Kidney (tissue), 22 donors: ENCODE measurements at places on chromosomes 3 and 15. TPM values are rescaled to one million over a fixed set of nuclear protein-coding genes. Genes with fewer than 3 reads are reported as not detected.
A peak's percentile ranks its signal among the peaks of the same experiment; 100 is the strongest.

HGD gene
- 72.0 TPM for total RNA-seq

TLNRD1 gene
- total RNA-seq = 16.7 TPM

DNA sequence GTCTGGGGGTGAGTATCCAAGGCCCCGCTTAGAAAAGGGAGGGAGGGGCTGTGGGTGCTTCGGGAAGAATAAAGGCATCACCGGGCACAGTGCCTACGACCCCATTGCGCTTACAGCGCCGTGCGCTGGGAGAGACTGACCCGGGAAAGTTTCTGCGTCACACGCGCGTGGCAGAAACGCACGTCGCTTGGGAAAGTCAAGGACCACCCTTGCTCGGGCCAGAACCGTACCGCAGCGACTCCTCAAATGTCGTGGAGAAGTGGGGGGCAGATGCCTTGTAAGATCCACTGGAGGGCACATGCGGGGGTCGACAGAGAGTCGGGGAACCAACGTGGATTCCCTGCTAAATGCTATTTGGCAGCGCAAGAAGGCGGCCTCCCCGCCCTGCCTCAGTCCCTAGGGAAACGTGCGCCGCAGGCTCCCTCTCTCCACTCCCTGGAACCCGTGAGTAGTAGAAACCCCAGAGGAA is 2.4 kb downstream of the ADAMTS9 start:
- peak; percentile 69 for DNase-seq

GRCh38 chr3:3664935-3665334 is 134.3 kb upstream of the LRRN1 start:
- no peak for DNase-seq

- no peak for DNase-seq
These were observed 46.7 kb upstream of the PYDC2 start for GRCh38 chr3:191414286-191414685.

- no peak for DNase-seq
These were observed 526.9 kb downstream of the PYDC2 start for GRCh38 chr3:191987831-191988350.

- DNase-seq = no peak
These were observed 215.9 kb upstream of the LRRC3B start for GRCh38 chr3:26406636-26407035.

DNA sequence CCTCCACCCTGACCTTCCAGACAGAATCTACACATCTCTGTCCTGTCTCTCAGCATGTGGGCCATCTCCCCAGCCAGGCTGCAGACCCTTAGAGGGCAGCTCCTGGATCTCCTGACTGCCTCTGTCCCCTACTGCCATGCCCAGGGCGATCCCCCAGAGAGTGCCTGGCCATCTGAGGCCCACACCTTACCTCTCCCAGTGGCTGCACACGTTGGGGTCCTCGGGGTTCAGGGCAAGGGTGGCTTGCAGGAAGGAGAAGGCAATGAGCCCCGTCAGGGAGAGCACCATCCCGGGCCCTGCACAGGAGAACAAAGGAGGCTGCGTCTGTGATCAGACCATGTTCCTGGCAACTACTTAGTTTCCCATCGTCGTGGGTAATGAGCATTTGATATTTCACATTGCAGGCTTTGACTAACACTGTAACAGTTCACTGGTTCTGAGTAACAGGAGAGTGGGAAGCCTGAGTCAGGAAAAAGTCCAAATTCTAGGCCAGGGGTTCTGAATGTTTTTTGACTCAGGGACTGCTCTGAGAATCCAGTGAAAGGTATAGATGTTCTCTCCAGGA is 125.4 kb downstream of the MEGF11 start:
- no peak for DNase-seq

- no peak for DNase-seq
These were observed 36.4 kb upstream of the GYG1 start for GRCh38 chr3:148954981-148955380.

DNA sequence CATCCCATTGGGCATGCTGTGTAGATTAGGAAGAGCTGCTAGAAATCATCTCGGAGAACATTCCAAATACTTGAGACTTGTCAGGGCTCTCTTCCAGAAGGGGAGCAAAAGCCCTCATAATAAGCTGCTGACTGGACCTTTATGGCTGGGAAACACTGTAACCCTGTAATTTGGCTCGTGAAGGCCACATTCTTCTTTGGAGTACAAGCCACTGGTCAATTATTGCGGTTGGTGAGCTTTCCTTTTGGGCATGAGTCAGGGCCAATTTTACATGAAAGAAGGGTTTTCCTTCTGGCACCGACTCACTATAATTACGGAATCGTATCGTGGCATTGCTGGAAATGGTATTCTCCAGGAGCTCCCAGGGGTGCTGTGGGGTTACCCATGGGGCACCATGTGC is 434.5 kb upstream of the RGMA start:
- DNase-seq = no peak
